ENCODE measurements at places on chromosomes 3 and 15.

- DNase-seq: no peak
Observed at GRCh38 chr3:12345584-12346494, 57.0 kb downstream of the PPARG start.

DNA sequence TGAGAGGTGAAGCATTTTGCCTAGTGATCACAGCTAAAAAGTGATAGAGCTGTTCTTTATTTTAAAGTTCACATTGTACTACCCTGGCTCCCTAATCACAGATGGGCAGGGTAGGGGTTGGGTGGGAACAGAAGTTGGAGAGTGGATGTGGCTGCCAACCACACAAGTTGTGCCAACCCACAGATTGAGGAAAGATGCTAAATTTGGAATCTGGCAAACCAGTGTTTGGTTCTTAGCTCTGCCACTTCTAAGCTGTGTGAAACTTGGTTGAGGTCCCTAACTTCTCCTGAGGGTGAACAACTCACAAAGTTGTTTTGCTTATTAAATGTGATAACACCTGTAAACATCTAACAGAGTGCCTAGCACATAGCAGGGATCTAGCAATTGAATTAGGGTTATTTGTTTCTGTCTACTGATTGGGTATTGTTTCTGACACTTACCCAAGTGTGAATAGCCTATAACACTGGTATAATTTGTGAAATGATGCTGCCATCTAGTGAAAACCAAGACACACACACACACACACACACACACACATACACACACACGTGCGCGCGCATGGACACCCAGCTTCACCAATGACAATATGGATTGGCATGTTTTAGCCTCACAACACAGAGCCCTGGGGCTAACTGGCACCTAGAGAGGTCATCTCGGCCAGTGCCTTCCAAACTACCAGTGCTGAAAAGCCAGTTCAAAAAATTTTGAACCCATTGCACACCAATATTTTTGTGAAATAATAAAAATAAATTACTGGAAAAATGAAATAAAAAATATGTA lies 25.3 kb downstream of the ADGRG7 start:
- DNase-seq: no peak

DNA sequence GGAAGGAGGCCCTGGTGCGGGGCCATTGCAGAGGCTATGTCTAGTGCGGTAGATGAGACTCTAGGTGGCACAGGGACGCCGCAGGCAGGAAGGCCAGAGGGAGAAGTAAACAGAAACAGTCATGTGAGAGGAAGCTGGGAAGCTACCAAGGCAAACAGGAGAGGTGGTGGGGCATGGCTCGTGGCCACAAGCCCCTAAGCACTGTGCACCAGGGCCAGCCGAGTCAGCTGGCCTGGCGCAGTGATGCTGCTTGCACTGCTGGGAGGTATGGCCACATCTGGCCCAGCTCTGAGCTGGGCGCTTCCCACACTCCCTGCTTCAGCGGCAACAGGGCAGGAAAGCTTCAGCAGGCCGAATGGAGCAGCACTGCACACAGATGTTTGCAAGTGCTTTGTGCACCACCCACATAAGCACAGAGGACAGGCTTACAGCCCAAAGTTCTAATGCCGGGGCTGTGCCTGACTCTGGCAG lies 76.6 kb downstream of the SRGAP3 start:
- peak; percentile 49 for DNase-seq

GRCh38 chr3:186515125-186515524 lies 29.1 kb downstream of the CRYGS start:
- DNase-seq: no peak

DNA sequence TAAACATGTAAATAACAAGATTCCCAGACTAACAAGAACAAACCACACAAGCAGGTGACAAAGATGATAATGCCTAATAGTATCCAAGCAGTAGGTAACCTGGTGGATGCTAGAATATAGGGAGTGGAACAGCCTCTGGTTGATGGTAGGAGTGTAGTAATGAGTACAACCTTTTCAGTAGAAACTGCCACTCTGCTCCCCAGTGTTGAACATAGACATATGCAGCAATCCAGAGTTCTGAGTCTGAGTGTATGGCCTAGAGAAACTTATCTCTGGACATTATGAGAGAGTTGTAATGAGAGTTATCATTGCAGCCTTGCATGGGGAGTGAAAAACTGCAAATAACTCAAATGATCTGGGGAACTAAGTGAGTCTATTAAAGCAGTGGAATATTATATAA lies 76.1 kb upstream of the ACAD9 start:
- DNase-seq: no peak

DNA sequence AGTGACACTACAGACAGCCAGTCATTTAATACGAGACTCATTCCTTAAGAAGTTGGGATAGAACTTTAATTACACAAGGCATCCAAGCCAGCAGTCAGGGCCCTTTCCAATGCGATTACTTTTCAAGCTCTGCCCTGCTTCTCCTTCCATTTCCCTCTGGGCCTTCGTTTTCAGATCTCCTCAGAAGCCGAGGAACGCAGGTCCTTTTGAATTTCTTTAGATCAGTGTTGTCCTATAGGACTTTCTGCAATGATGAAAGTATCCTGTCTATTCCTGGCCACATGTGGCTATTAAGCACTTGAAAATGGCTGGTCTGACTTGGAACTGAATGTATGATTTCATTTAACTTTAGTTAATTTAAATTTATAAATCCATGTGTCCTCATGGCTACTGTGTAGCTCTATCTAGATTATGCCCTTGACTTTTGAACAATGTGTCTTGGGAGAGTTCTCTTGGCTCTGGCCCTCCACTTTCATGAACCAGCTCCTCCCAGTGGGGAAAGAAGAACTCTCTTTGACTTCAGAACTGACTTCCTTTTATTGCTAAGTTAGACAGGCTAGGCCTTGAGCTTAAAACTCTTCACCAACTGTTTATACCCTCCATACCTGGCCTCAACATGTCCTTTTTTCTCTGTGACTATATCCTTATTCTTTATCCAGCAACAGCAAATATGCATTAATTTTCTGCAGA lies 22.6 kb downstream of the TGFBR2 start:
- no peak for DNase-seq

DNA sequence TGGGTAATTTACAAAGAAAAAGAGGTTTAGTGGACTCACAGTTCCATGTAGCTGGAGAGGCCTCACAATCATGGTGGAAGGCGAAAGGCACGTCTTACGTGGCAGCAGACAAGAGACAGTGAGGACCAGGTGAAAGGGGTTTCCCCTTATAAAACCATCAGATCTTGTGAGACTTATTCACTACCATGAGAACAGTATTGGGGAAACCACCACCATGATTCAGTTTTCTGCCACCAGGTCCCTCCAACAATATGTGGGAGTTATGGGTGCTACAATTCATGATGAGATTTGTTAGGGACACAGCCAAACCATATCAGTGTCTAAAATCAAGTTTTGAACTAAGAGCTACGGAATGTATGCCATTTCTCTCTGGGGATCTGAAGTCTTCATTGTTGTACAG lies 354.8 kb upstream of the C2CD4B start:
- DNase-seq: no peak

DNA sequence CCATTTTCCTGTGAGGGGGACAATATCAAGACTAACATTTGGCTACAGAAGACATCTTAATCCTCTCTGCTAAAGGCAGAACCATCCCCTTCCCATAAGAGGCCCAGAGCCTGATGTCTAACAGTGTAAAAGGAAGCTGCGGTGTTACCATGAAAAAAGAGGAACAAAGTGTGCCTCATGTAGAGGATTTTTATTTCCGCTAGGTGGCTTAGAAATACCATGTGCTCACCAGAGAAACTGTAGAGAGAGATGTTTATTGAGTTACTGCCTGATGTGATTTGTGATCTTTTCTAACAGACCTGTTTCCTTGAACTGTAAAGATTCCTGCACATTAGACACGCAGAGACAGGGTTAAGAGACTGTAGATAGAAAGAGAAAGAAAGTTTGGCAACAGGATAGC lies 22.0 kb downstream of the OR5H15 start:
- DNase-seq: peak; percentile 3

- DNase-seq: no peak
Observed at GRCh38 chr3:73437828-73438227, 186.9 kb downstream of the PDZRN3 start.

- DNase-seq: no peak
Observed at GRCh38 chr3:193388361-193388760, 9.8 kb upstream of the ATP13A5 start.

GRCh38 chr3:171755015-171755589 lies 55.2 kb downstream of the PLD1 start:
- DNase-seq: no peak

DNA sequence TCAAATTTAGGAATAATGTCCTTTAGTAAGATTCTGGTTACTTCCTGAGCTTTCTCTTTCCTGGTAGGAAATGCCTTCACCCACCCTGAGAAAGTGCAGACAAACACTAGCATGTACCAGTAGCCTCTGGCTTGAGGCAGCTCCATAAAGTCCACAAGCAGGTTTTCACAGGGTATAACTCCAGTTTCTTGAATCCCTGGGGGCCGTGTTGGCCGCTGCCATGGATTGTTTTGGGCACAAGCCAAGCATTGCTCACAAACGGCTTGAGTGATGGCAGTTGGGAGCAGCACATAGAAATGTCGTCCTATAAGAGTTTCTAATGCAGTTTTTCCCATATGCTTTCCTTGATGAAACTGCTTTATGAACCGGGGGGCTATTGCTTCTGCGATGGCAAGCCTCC lies 164.1 kb downstream of the STXBP5L start:
- DNase-seq: no peak

DNA sequence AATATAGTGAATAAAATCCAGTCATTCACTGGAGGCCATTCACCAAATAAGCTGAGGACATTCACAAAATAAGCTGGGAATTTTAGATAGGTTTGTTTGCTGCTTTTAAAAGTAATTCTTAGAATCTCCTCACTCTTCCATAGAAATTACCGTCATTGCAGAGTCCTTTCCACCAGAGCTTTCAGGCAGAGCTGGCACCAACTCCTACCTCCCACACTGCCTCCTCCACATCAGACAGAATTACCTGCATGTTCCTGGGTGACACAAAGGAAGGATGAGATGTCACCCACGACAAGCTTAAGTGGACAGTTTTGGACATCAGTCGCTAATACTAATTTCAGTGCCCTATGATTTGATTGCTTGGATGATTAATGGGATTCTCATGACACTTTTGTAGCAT lies 1113.2 kb downstream of the IGSF11 start:
- no peak for DNase-seq

- DNase-seq: peak; percentile 99
Observed at GRCh38 chr3:52533623-52534280, at the start of gene NT5DC2. TSS of gene NT5DC2 (minus strand) at chr3:52533857. CDS start at chr3:52533737, 120 bp downstream.

DNA sequence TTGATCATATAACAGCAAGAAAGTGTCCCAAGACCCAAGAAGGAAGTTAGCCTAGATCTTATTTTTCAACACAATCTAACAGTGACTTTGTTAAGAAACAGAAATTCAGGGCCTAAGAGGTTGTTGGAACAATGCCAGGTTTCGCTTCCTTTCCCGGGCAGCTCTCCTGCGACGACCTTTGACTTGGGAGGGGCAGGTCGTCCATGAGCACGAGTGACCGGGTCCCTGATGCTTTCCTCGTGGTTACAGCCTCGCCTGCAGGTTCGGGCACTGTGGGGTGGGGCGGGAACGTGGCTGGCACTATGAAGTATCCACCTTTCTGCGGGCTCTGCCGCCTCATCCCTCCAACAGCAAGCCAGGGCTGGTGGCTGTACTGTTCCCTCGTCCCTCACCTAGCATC lies 90.1 kb upstream of the RGMA start:
- no peak for DNase-seq
